AG10803 (cell line): ENCODE measurements at places on chromosomes 3 and 15.

GRCh38 chr3:139527265-139527664 is 12.3 kb downstream of the RBP1 start:
- no peak for DNase-seq

- DNase-seq, result no peak
These were observed 146.1 kb downstream of the SMAD6 start for GRCh38 chr15:66848116-66848515.

- no peak for DNase-seq
These were observed 127.7 kb downstream of the ASB7 start for GRCh38 chr15:100730129-100730528.

- DNase-seq, result no peak
These were observed 324.0 kb downstream of the GAP43 start for GRCh38 chr3:115947325-115947724.

DNA sequence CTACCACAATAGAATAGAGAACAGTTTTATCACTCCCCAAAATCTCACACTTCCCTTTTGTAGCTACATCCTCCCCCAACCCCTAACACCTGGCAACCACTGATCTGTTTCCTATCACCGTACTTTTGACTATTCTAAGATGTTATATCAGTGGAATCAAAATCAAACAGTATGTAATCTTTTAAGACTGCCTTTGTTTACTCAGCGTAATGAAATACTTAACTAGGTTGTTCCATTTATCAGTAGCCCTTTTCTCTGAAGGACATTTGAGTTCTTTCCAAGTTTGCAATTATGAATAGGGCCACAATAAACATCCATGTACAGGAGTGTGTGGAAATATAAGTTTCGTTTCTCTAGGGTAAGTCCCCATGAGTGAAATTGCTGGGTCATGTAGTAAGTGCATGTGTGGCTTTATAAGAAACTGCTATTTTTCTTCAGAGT is 372.3 kb downstream of the SV2B start:
- DNase-seq, result no peak

GRCh38 chr3:145022447-145022846 is 1050.8 kb downstream of the DIPK2A start:
- no peak for DNase-seq

DNA sequence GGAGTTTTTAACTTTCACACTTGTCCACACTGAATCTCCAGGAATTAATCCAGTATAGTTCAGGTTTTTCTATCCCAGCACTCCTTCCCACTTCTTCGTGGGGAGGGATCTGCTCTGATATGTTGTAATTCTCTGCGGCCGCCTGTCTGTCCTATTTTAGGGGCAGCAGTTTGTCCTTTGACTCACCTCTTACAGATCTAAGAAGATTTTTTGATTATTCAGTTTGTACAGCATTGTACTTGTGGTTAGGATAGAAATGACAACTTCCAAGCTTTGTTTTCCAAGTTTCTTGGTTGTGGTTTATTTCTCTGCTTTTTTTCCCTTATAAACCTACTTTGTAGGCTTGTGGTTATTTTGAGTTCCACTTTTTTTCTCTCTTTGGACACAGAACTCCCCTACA is 601.7 kb downstream of the SI start:
- no peak for DNase-seq

DNA sequence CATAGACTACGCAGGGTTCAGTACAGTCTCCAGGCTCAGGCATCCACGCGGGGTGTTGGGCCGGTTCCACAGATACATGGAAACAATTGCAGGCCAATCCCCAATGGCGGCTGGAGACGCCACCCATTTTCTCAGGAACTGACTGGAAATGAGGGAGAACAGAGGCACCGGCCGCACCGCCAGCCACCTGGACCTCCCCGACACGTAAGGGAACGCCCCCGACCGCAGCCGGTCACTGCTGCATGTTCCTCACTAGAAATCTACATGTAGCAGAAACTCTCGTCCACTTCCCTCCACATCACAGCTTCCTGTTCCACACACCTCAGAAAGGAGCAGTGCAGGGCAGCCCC is 29.2 kb downstream of the CYFIP1 start:
- no peak for DNase-seq

GRCh38 chr3:16330351-16330750 is 65.3 kb downstream of the OXNAD1 start:
- DNase-seq, result no peak

GRCh38 chr3:105399611-105400010 is 32.9 kb downstream of the ALCAM start:
- DNase-seq, result no peak
